Stimulated activated CD8-positive, alpha-beta memory T cell treated with anti-CD3 and anti-CD28 coated beads, Interleukin-12 subunit alpha, Interleukin-12 subunit beta, amount 100 ng/mL, for 4 hours (primary cell): ENCODE measurements at places on chromosomes 3 and 15.

DNA sequence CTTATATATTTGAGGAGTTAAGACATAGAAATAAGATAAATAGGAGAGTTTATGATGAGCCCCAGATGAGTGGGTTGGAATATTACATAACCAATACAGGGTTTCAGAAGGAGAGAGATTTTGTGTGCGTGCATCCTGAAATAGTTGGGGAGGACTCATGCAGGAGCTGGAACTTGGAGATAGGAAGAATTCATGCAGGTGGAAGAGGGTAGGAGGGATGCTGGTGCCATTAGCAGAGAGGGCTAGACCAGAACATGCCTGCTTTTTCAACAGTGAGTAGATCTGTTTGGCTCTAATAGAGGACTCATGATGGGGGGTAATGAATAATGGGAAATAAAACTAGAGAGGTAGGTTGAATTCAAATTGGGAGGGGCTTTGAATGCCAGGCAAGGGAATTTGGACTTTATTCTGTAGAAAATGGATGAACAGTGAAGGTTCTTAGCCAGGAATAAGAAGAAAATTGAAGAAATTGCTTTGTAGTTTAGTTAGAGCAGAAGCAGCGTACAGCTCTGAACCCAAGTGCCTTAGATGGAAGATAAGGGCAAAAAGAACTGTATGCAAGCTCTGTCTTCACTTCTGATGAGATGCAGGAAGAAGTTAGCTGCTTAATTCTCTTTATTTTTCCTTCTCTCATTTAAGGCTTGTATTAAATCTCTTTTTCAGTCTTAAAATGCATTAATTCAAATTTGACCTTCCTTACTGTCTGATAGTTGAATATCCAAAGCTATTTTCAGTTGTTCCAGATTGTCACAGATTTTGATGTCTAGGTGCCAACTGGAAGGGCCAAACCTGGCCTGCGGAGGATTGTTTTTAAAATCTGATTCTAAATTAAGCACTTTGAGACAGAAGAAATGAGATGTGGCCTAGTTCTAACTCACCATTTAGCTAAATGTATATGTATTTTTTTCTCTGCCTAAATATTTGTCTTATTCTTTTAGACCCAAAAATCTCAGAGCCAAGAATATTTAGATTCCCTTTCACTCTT lies 86.3 kb downstream of the PPM1L start:
- DNase-seq, result no peak

GRCh38 chr15:87142096-87142495 lies 1062.4 kb downstream of the AGBL1 start:
- DNase-seq, result no peak

GRCh38 chr3:28198161-28198560 lies 43.3 kb upstream of the CMC1 start:
- no peak for DNase-seq

DNA sequence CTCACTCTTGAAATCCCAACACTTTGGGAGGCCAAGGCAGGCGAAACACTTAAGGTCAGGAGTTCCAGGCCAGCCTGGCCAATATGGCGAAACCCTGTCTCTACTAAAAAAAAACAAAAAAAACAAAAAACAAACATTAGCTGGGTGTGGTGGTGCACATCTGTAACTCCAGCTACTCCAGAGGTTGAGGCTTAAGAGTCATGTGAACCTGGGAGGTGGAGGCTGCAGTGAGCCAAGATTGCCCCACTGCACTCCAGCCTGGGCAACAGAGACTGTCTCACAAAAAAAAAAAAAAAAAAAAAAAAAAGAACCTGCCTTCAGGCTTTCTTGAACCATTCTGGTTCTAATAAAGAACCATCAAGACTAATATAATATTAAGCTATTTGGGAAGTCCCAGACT lies 16.5 kb downstream of the ARPP19 start:
- DNase-seq, result no peak

DNA sequence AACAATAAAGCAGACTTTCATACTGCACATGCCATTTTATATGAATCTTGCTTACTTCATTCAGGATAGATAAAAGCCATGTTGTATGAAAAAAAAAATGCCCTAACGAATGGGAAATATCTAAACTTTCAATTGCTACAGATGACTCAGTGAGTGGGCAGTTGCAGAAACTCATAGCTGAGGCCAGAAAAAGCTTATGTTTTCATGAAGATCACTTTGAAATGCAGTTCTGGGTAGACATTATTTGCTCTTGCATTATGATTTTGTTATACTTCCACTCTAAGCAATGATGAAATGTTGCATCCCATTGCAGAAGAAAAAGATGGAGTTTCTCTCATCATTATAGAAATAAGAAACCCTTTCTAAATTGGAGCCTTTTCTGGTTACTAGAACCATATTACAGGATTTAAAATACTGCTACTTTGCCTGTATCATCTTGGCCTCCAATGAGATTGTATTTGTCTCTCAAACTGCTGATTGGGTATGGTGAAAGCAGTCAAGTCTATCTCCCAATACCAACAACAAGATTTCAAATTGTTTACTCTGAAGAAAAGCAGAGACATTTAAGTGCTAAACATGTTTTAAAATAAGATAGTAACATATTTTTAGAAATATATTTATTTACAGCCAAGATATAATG lies 17.0 kb downstream of the PEAK1 start:
- DNase-seq, result no peak

GRCh38 chr3:112498914-112499711 lies at the start of gene BTLA:
Gene BTLA (minus strand): TSS chr3:112499472. CDS start chr3:112499358, 114 bp downstream.
- DNase-seq, result no peak

GRCh38 chr3:12638105-12638504 lies 25.8 kb downstream of the RAF1 start:
- DNase-seq, result no peak

- DNase-seq, result no peak
These were observed 43.0 kb downstream of the NEK10 start for GRCh38 chr3:27326202-27326601.

DNA sequence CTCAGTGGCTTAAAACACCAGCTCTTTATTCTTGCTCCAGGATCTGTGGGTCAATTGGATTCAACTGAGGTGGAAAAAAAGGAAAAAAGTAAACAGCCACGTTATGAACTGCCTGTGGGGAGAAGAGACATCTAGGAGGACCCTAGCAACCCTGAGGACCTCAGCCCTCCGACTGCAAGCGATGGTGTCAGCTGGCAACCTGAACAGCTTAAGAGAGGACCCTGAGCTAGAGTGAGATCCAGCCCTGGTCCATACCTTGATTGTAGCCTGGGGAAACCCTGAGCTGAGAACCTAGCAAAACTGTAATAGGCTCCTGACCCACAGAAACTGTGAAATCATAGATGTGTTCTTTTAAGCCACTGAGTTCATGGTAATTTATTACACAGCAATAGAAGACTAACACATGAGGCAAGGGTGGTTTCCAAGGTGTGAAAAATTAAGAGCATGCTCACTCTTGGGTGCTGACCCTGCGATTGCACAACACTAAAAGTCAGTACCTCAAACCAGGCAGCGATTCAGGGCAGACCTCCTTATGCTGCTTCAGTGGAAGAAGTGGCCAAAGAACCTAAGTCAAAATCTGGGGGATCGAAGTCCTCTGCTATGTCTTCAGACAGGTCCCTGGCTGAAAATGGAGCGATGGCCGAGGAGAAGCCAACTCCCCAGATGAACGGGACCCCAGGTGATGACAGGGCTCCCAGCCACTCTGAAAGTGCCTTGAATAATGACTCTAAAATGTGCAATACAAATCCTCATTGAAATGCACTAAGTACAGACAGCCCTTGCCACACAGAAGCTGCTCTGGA lies 57.7 kb downstream of the GASK1A start:
- no peak for DNase-seq

- no peak for DNase-seq
These were observed 49.5 kb downstream of the EFCAB12 start for GRCh38 chr3:129378949-129379348.
